ENCODE measurements at places on chromosomes 1 and 21. TPM values are rescaled to one million over a fixed set of nuclear protein-coding genes. Genes with fewer than 3 reads are reported as not detected.
A peak's percentile ranks its signal among the peaks of the same experiment; 100 is the strongest.

DNA sequence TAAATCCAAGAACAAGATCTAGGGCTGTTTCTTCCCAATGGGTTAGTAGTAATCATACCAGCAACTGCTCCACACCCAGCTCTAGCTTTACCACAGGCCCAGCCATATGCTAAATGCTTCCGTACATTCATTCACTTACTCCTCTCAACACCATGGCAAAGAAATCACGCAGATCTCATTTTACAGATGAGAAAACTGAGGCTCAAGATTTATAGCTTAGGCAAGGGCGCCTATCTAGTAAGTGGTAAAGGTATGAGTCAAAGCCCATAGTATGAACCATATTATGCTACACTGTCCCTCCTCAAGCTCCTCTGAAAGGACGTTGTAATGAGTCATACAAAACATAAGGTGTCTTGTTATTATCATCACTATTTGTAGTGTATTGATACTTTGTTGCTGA lies 82.2 kb downstream of the NIBAN1 start:
- no peaks in the 10 kb centered on the region for H3K27me3 ChIP-seq
- H3K27ac ChIP-seq, result no peak overlapping the region
- DNase-seq, result no peak
- no peak overlapping the region for H3K4me3 ChIP-seq

- no peak overlapping the region for H3K4me3 ChIP-seq
- peaks cover 6% of the 10 kb centered on the region for H3K4me1 ChIP-seq
- no peak overlapping the region for H3K27ac ChIP-seq
- H3K36me3 ChIP-seq, result no peaks in the 10 kb centered on the region
These were observed 13.2 kb upstream of the BEND5 start for GRCh38 chr1:48789903-48790302.

DNA sequence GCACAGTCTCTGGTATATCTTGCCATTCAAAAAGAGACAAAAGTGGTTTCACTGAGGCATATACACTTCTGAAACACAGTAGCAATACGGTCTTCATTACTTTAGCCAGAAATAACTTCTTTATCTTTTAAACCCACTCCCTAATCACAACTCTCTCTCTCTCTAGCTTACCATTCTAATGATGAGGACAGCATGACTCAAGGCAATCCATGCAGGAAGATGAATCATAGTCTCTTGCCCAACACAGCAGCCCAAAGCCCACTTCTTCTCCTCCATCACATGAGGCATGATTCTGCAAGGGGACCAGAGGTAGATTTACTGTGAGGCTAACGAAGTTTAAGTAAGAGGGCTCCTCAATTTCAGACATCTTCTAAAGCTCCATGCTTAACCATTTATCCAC lies 285.0 kb upstream of the NR5A2 start:
- no peaks in the 10 kb centered on the region for H3K4me1 ChIP-seq
- H3K4me3 ChIP-seq, result no peak overlapping the region
- no peak overlapping the region for H3K27ac ChIP-seq
- no peak for DNase-seq
- peaks cover 3% of the 10 kb centered on the region for H3K27me3 ChIP-seq

DNA sequence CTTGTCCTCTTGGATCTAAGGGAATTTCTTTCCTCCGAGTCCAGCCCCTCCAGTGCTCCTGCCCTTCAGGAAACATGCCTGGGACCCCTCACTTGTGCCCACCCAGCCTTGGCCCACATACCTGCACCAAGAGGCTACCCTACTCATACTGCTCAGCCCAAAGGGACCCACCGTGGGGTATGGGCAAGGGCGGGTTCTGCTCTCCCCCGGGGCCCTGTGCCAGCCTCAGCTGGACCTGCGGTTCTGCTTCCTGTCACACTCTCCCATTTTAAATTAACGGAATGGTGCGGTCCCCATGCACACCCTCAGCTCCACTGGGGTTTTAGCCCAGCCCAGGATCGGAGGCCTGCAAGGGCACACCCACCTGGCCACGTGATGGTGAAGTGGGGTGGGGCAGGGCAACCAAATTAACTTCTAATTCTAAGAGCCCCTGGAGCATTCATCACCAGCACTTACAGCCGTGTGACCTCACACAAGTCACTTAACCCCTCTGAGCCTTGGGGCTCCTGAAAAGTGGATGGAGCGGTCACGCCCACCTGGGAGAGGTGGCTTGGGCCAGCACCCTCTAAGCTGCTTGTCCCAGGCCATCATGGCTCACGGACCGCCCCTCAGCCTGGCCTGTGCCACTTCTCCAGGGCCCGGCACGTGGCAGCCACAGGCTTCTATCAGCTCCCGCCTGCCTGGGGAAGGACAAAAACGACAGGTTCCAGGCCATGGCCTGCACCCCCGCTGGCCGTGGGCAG lies 28.3 kb downstream of the TP73 start:
- H3K4me3 ChIP-seq, result no peak overlapping the region
- H3K36me3 ChIP-seq, result no peaks in the 10 kb centered on the region
- no peak overlapping the region for H3K27ac ChIP-seq
- H3K4me1 ChIP-seq, result no peaks in the 10 kb centered on the region
- DNase-seq, result peak; percentile 57
- H3K27me3 ChIP-seq, result peaks cover 22% of the 10 kb centered on the region

DNA sequence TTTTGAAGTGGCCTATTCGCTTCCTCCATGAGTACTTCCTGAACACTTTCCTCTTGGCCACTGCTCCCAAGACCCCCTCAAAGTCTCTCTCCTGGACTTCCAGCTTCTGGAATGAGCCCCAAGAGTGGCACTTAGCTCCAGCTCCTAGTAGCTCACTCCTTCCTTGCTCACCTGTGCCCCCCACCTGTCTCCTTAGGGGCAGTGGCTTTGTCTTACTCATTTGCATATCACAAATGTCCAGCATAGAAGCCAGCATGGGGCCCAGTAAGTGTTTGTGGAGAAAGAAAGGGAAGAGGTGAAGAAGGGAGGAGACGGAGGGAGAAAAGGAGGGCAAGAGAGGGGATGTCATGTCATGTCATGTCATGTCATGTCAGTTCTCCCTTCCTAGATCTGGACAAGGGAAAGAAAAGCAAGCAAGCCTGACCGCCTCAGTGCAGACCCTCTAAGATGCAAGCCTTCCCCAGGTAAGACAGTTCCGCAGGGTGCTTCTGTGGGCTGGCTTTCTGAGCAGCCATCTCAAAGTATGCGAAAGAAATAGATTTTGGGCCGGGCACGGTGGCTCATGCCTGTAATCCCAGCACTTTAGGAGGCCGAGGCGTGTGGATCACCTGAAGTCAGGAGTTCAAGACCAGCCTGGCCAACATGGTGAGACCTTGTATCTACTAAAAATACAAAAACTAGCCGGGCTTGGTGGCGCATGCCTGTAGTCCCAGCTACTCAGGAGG lies 6.9 kb upstream of the MX1 start:
- peaks cover 16% of the 10 kb centered on the region for H3K27me3 ChIP-seq
- peaks cover 4% of the 10 kb centered on the region for H3K4me1 ChIP-seq
- DNase-seq, result peak; percentile 54
- no peaks in the 10 kb centered on the region for H3K36me3 ChIP-seq

CACHD1 gene
- 29.2 TPM for total RNA-seq

LCE1E gene
- not detected for total RNA-seq

OR2T29 gene
- not detected for total RNA-seq

CFH gene
- 0.08 TPM for total RNA-seq
